HTR-8/SVneo (cell line): ENCODE measurements at places on chromosomes 5 and 9.

DNA sequence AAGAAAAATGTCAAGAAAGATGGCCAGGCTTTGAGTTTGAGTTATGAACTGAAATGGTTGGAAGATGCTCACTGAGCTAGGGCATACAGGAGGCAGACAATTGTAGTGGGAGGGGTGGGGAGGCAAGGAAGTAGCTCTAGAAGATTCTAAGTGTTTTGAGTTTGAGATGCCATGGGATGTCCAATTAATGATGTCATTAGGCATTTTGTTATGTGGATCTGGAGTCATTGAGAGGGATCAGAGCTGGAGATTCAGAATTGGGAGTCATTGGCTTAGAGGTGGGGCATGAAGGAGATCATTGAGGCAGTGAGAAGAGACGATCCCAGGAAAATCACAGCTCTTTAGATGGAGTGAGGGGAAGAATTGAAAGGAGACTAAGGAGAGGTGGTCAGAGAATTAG is 111.5 kb upstream of the ZNF618 start:
- no peak for DNase-seq

DNA sequence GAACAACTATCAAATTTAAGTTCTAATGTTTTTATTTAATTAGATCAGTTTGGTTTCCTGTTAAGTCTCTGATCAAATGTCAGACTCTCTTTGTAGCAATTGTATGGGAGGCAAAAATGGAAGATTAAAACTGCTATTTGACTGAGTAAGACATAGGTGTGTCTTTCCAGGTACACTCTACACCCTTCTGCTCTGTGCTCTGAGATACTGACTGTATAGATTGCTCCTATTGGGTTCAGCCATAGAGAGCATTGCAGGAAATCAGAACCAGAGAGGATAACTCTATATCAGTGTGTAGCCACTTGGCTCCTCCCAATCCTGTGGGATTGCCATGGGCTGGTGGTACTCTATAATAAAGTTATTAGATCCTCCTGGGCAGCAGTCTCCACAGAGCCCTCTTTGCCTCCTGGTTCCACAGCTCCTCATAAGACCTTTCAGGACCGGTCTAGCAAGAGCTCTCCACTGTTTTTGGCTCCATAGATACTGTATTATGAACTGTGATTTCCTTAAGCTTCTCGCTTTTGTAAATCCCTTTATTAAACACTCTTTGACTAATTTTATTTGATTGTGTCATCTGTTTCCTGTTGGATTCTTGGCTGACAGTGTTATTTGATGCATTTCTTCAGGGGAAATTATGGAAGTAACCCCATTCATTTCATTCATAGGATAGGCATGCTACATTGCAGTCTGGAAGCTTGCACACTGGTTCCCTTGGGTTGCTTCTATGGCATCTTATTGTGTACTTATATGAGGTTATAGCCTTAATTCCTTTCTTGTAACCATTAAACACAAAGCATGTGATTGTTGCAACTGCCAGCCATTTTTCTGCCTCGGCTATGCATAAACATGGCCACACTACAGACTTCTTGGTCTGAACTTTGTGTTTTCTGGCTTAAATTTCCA is 115.6 kb downstream of the VCAN start:
- DNase-seq: no peak

GRCh38 chr9:13873203-13873602 is 440.7 kb downstream of the NFIB start:
- DNase-seq: no peak

DNA sequence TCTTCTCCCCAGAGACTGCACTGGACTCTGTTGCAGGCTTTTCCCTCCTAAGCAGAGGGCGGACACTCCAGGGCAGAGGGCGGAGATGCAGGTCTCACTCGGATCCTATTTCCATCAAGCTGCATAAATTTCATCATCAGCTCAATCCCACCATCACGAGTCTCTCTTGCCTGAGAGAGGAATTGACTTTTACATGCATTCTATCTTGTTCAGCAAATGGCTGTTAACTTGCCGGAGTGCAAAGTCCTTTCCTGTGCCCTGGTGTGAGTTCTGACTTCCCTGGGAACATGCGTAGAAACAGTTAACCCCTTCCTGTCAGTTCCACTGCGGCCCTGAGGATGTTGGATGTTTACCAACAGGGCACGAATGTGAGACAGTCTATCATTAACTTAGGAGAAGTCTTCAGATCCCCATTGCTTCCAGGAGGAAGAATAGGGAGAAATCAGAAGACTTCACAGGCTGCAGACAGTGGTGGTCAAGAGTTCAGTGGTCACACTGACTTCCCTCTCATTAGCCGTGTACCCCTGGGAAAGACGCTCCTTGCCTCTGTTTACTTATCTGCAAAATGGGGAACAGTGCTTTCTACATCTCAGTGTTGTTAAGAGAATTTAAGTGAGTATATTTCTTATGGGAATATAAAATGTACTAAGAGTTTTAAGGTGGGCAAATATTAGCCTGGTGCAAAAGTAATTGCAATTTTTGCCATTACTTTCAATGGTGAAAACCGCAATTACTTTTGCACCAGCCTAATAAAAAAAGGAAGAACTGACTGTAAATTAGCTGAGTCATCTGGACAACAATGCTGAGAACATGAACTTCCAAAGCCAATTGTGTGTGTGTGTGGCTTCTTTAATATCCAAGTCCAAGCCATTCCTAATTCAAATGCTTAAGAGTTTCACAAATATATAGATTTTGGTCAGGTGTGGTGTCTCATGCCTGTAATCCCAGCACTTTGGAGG is 248.0 kb downstream of the DRD1 start:
- DNase-seq: peak; percentile 18

DNA sequence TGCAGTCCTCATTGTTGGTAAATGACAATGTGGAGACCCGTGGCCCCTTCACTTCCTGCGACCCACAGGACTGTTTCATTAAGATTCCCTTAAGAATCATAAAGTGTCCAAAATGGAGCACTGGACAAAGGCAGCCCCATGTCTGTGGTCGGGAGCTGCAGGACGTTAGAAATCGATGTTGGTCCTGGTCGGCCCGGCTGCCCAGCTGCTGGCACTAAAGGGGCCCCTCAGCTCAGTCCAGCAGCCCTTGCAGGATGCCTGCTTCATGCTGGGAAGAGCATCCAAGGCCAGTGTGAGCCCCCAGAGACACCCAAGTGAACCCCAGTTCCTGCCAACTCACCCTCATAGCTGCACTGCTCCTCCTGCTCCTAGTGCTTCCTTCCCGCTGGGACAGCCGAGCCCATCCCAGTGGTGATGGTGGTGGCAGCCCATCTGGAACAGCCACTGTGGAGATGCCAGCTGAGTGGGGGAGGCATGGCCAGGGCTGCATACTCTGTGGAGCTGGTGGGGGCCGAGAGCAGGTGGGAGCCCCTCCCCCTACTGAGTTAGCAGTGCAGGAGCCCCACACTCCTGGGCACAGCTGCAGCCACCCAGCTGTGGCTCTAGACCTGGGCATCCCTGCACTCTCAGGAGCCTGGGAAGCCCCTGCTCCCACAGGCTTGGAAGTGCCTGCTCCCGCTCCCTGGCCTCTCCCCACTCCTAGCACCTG is 168.0 kb upstream of the IRX2 start:
- no peak for DNase-seq

DNA sequence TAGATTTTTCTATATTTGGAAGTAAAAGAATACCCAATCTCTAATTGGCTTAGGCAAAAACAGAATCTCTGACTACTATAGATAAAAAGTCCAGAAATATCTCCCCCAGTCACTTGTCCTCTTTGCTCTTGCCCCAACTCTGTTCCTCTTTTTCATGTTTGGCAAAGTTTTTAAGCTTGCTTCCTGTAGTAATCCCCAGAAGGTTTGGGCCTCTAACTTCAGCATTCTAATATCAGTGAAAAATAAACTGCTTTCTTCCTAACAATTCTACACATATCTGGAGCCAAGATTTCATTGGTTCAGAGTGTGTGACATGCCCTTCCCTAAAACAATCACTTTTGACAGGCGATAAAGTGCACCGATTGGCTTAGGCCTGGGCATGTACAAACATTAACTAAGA is 1680.3 kb downstream of the MAT2B start:
- DNase-seq: no peak

DNA sequence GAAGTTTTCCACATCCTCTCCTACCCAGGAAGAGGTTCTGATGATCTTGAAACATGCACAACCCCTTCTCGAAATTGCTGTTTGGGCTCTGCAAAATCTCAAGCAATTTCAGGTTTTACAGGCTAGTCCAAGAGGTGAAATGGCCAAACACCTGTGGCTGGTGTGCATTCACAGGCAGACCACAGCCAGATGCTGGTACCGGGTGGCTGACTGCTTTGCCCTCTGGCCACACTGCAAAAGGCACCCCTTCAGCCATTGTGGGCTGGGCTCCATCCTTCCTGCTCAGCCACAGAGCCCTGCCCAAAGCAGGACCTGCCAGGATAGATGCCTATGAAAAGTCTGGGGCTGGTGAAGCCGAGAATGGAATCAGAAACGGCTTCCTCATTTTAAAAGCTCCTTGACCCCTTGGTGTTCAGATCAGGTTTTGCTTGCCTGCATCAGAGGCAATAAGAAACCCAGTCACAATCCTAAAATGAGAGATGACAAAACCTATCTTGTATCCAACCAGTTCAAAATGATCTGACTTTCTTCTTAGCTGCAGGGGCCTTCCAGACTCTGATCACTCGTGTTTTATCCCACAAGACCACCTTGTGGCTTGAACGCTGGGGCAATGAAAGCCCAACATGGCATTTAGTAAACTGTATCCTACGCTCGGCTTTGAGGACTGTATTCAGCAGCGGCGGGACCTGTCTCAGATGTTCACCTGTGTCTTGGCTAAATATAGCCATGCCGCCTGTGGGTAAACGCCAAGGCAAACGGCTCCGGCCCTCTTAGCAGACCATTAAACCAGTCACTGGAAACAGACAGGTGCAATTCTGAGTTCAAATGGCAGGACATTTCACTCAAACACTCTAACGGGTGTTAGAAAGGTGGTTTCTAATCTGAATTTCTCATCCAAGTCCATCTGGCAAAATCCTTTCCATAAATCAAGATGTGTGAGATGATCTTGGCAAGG is 49.6 kb downstream of the EPB41L4B start:
- DNase-seq: no peak

- no peak for DNase-seq
Measured at GRCh38 chr5:149810856-149811255, 80.7 kb downstream of the PPARGC1B start.

- no peak for DNase-seq
Measured at GRCh38 chr5:123594434-123594833, 82.5 kb downstream of the CSNK1G3 start.

DNA sequence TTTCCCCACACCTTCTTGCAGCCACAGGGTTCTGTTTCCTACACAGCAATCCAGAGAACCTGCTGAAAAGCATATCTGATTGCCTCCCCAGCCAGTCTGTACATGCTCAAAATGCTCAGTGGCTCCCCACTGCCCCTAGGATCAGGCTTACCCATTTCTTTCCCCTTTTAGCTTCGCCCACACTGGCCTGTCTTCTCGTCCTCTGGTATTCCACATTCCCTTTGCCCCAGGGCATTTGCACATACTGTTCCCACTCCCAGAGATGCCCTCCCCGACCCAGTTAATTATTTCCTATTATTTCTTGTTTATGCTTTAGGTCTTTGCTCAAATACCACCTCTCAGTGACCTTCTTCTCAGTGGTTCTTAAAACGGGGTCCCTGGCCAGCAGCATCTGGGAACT is 6.7 kb upstream of the TSPAN17 start:
- DNase-seq: no peak

- DNase-seq: peak; percentile 77
Measured at GRCh38 chr5:178234750-178235587, 2.4 kb upstream of the PHYKPL start.

DNA sequence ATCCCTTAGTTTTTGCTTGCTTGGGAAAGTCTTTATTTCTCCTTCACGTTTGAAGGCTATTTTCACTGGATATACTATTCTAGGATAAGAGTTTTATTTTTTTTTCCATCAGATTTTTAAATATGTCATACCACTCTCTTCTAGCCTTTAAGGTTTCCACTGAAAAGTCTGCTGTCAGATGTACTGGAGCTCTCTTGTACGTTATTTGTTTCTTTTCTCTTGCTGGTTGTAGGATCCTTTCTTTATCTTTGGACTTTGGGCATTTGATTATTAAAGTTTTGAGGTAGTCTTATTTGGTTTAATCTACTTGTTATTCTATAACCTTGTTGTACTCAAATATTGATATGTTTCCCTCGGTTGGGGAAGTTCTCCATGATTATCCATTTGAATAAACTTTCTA is 848.4 kb upstream of the COX7C start:
- DNase-seq: no peak

- no peak for DNase-seq
Measured at GRCh38 chr9:7415836-7416235, 383.7 kb downstream of the DMAC1 start.

DNA sequence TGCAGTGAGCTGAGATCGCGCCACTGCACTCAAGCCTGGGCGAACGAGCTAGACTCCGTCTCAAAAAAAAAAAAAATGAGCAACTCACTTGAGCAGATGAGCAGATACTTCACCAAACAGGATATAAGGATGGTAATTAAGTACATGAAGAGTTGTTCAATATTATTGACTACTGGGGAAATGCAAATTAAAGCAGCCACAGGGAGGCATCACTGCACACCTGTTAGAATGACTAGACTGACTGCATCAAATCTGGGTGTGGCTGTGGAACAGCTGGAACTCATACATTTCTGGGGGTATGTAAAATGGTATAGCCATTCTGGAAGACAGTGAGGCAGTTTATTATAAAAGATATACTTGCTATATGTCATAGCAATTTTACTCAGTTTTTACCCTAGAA is 93.0 kb downstream of the WNK2 start:
- DNase-seq: no peak

DNA sequence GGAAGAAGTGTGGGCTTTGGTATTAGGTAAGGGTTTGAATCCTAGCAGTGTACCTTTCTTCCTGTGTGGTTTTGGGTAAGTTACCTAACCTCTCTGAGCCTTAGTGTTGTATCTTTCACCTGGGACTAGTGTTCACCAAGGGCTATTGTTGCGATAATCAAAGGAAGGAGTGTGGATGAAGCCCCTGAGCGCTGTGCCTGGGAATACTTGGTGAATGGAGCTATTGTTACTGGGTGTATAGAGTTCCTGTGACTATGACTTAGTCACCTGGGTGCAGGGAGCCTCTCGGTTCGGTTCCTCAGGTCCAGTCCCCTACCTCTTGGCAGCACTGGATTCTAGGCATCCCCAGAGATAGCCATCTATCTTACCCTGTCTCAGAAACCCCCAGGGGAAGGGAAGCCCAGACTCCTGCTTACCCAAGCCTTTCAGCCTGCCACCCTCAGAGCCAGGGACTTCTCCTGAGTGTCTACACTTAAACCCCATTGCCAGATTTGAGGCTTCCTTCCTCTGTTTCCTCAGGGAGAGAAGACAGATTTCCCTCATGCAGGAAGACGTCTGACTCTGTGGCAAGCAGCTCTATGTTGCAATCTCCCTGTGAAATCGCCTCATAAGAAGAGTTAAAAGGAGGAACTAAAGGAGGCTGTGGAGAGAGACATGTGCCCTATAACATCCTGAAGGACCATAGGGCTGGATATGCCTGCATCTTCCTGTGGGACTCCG is 181.0 kb upstream of the PITX1 start:
- no peak for DNase-seq

DNA sequence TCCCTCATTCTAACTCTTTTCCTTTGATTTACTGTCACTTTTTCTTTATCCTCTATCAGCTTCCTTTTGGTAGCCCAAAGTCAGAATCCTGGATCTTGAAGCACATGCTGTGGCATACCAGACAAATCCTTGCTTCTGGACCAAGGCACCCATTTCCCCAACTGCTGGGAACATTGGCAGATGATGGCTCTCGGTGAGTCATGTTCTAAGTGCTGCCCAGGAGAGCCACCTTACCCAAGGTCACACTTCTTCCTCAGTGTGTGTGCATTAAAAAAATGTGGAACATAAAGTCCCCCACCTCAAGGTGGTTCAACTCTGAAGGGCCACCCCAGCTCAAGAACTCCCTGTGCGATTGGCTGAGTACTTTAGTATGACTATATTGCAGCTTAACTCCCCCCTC is 141.4 kb upstream of the PUM3 start:
- no peak for DNase-seq

GRCh38 chr5:135216471-135217343 is 182.3 kb downstream of the MACROH2A1 start:
- DNase-seq: no peak
